ENCODE measurements at places on chromosomes 4 and X. TPM values are rescaled to one million over a fixed set of nuclear protein-coding genes. Genes with fewer than 3 reads are reported as not detected.
A peak's percentile ranks its signal among the peaks of the same experiment; 100 is the strongest.

DNA sequence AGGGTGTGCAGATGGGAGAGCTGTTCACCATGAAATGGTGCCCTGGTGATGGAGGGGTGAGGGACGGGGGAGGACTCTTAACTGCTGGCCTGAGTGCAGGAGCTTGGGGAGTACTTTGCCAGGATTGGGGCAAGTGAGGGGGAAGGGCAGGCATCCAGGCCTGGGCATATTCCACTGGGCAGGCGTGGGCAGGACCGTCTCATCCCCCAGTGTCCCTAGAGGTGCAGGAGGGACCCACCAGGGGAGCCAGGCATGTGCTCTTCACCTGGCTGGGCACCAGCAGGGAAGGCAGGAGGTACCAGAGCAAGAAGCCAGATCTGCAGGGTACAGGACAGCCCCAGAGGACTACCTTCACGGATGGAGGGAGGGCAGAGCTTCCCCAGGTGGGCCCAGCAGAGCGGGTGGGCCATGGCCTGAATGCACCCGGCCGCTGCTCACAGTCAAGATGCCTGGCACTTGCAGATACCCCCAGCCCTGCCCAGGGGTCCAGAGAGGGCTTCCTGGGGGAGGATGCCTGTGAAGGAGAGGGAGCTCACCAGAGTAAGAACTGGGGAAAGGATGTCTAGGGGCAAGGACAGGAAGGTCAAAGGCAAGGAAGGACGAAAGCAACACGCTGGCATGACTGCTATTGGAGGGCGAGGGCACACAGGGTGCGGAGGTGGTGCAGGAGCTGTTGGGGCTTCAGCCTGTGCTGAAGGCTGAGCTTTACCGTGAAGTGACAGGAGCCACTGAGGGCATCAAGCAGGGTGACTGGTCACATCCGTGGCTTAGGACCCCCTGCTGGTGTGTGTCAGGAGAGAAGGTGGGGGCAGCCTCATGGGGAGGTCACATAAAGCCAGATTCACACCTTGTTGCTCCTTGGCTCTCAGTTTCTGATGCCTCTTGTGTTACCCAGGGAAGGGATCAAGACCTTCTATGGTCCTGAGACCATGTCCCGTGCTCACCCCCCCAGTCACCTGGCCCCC lies 68.2 kb upstream of the NKX1-1 start:
- DNase-seq, result peak; percentile 49

Gene CENPI
- total RNA-seq, result 0.46 TPM

Gene C1GALT1C1
- 15.5 TPM for total RNA-seq

Gene CFAP47
- total RNA-seq, result not detected

DNA sequence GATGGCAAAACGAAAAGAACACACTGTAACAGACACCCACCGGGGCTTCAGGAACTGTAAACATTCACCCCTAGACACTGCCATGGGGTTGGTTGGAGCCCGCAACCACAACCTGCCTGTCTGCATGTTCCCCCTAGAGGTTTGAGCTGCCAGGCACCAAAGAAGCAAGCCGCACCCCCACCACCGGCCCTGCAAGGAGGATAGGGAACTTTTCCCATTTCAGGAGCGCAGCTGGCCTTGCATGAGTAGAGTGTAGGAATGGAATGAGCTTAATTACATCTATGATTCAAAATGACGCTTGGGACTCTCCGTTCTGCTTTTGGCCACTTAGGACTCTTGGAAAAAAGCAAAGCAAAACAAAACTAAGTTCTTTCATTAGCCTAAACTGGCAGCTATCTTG lies 243.6 kb upstream of the CTSO start:
- no peak for DNase-seq

DNA sequence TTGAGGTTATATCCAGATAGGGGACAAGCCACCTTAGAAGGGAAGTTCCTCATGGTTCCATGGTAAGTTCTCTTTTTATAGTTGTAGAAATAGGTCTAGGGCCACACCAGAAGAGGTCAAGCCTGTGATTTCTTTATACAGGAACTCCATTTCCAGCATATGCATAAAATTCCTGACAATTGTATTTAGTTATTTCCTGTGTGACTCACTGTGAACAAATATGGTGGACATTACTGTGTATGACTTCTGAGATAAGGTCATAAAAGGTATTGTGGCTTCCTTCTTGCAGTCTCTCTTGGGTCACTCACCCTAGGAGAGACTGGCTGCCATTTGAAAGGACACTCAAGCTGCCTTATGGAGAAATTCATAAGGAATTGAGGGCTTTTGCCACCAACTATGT lies 2.2 kb upstream of the C4orf36 start:
- DNase-seq, result no peak

Gene KDR
- total RNA-seq, result 28.7 TPM

DNA sequence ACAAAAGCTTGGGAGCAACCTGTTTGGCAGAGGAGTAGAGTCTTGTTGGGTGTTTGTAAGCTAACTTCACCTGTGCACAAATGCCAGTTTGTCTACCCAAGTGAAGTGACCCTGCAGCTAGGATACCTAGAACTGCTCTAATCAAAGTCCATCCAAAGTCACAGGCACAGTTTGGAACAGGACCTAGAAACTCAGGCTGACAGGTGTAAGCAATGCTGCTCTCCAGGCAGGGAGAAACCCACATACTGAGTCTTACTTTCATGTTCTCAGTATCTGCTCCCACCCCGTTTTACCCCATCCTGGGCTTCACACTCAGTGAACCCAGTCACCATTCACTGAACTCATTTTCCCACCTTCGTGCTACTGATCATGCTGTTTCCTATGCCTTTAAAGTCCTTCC lies 40.3 kb downstream of the MAML3 start:
- no peak for DNase-seq

Gene SATL1
- total RNA-seq, result 0.16 TPM

Gene GLRB
- 23.1 TPM for total RNA-seq

GRCh38 chr4:101089168-101089567 lies 258.2 kb downstream of the PPP3CA start:
- no peak for DNase-seq

GRCh38 chrX:148698221-148698620 lies 197.8 kb downstream of the AFF2 start:
- DNase-seq, result no peak

GRCh38 chrX:44474410-44474809 lies 68.2 kb downstream of the FUNDC1 start:
- no peak for DNase-seq

Gene RHOXF2B
- not detected for total RNA-seq

GRCh38 chr4:140330311-140330900 lies 43.0 kb upstream of the SCOC start:
- no peak for DNase-seq

Gene GAGE12E
- total RNA-seq, result not detected

Gene PAGE2B
- not detected for total RNA-seq

DNA sequence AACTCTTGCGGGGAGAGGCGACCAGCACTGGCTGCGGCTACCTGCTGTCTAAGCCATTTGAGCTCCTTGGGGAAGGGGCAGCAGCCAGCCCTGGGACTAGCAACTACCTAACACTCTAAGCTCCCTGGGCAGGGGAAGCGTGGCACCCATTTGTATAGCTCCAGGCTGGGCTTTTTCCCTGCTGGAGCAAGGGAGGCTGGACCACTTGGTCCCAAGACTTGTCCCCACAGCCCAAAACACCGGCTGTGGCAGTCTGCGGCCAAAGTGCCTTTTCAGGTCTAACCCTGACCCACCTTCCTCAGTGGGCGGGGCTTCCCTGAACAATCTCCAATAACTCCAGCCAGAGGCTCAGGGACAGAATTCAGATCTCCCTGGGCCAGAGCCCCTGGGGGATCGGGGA lies 187.8 kb downstream of the NPNT start:
- no peak for DNase-seq

Gene FAM133A
- 0.40 TPM for total RNA-seq

Gene LNX1
- total RNA-seq, result 1.8 TPM

GRCh38 chr4:88138561-88138960 lies 19.9 kb downstream of the ABCG2 start:
- no peak for DNase-seq

All from cardiac septum (tissue), 1 donor.